NCI-H510A treated with DMSO at 0.1 percent for 48 hours (cell line): ENCODE measurements at places on chromosomes 12 and 14.

DNA sequence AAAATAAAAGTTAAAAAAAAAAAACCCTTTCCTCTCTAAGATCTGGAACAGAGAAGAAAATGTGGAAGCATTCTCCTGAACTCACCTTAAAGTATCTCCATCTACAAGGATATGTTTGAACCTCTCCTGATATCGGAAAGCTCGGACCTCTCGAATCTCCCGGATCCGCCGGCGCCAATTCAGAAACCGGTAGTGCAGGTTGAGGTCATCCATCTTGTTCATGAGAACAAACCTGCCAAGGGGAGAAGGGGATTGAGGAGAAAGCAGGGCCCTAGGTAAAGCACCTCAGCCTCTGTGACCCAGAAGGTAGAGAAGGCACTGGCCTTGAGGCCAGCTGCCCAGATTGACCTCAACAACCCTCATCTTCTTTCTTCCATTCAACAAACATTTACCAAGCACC lies 2.2 kb downstream of the SPRYD3 start:
- peak; percentile 82 for DNase-seq

DNA sequence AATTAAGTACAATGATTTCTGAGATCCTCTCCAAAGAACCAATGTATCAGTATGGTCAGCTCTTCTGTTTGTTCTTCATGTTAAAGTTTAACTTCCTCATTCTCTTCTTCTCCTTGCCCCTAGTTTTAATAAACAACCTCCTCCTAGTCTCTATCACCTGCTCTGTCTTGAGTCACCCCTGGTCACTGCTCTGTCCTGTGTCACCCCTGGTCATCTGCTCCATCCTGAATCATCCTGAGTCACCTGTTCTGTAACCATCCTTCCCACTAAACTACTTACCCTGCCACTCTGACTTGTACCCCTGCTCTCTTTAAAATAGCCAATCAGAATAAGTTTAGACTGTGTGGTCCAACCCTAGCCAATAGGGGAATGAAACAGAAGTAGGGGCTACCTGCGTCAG lies 100.5 kb downstream of the ALG10B start:
- no peak for DNase-seq

DNA sequence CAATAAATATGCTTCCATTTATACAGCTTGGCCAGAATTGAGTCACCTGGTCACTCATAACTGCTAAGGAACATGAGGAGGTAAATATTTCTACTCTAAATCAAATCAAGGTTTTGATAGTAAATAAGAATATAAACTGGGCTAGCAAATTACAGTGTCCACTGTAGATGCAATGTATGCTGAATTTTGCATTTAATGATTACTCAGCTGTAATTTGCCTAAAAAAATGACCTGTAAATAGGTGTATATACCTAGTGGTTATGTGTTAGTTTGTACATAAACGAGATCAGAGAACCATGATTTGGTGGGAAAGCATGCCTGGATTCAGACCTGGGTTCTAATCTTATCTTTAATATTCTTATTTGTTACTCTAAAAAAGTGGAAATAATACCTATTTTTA lies 76.6 kb upstream of the CNTN1 start:
- DNase-seq = no peak

- no peak for DNase-seq
Measured at GRCh38 chr12:89101440-89101839, 250.9 kb downstream of the DUSP6 start.

DNA sequence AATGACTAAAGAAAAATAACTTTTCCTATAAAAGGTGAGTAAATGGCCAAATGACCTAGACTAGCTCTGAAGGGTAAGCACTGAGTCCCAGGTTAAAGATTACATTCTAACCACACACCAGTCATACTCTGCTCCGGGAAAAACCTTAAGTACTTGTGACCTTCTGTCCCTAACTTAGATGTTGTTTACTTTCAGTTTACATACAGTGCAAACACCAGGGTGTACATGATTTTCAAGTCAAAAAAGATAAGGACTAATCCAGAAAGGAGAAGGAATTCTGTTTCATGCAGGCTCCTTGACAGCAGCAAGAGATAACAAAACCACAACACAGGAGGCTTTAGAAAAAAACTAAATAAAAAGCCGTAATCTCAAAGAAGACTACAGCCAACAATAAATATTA lies 174.2 kb downstream of the PPM1H start:
- DNase-seq = peak; percentile 10
